ENCODE measurements at places on chromosomes 3 and 15. TPM values are rescaled to one million over a fixed set of nuclear protein-coding genes. Genes with fewer than 3 reads are reported as not detected.

Gene ANKDD1A
- 9.1 TPM for total RNA-seq

- H3K27ac ChIP-seq = no peak overlapping the region
- H3K4me3 ChIP-seq = no peak overlapping the region
- peaks cover 9% of the 10 kb centered on the region for H3K27me3 ChIP-seq
- H3K4me1 ChIP-seq = no peaks in the 10 kb centered on the region
Measured at GRCh38 chr3:34258271-34258998, 460.0 kb downstream of the PDCD6IP start.

Gene TMCO5A
- not detected for total RNA-seq

GRCh38 chr3:62101488-62101887, 271.9 kb downstream of the FEZF2 start:
- no peaks in the 10 kb centered on the region for H3K36me3 ChIP-seq
- no peak overlapping the region for H3K4me3 ChIP-seq
- no peak for DNase-seq
- no peaks in the 10 kb centered on the region for H3K4me1 ChIP-seq
- H3K27ac ChIP-seq = no peak overlapping the region
- H3K27me3 ChIP-seq = no peaks in the 10 kb centered on the region

Gene ABI3BP
- total RNA-seq = not detected

DNA sequence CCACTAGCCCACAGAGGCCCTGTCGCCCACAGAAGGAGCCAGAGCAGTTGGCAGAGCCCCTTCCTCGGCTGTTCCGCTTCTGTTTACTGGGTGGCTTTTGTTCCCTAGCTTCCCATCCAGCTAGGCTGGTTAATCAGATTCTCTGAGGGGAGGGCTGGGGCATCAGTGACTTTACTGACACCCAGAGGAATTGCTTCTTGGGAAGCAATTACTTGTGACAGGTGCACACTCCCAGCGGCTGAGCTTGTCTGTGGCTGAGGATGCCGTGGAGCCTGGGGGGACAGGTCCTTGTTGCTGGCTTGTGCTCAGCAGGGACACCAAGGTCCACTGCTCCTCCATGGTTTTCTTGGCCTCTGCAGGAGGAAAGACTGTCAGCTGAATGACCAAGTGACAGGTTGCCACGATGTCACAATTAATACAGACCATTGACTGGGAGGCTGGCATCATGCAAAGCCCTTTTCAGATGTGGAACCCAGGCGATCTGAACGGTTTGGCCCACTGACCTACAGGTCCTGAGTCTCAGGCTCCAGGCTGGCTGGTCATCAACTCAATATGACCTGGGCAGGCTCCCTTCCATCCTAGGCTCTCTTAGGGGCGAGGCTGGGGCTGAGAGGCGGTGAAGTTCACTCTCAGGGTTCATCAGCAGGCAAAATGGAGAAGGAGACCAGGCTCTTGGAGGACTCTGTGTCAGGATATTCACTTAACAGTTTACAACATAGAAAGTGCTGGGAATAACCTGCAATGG, 31.8 kb upstream of the SFMBT1 start:
- H3K27me3 ChIP-seq = no peaks in the 10 kb centered on the region
- H3K36me3 ChIP-seq = no peaks in the 10 kb centered on the region
- no peak overlapping the region for H3K4me3 ChIP-seq
- no peak for DNase-seq
- H3K27ac ChIP-seq = no peak overlapping the region

GRCh38 chr3:123449102-123449996, 459 bp upstream of the ADCY5 start:
- no peak overlapping the region for H3K27ac ChIP-seq
- H3K36me3 ChIP-seq = no peaks in the 10 kb centered on the region
- no peaks in the 10 kb centered on the region for H3K4me1 ChIP-seq
- no peak for DNase-seq
- no peak overlapping the region for H3K4me3 ChIP-seq

DNA sequence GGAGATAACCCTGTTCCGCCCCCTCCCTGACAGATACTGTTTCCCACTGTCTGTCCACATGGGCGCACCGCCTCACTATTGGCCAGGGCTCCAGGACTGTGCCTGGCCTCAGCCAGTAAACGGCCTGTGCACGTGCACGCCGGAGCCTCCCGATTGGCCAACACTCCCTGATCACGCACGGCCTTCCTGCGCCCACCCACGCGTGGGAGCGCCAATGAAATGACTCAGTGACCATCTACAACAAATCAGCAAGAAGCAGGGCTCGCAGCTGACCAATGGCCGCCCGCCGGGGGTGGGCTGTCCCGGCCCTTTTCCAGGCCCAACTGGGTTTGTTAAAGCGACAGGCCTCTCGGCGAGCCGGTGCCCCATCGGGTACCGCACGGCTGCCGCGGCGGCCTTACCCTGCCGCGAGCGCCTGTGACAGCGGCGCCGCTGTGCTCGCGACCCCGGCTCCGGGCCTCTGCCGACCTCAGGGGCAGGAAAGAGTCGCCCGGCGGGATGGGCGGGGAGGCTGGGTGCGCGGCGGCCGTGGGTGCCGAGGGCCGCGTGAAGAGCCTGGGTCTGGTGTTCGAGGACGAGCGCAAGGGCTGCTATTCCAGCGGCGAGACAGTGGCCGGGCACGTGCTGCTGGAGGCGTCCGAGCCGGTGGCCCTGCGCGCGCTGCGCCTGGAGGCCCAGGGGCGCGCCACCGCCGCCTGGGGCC, at the start of gene ARRDC4:
TSS of gene ARRDC4 (plus strand) at position 340 of the 703 bp plus-strand sequence. CDS start at position 499, 159 bp downstream.
- H3K4me1 ChIP-seq = peaks cover 14% of the 10 kb centered on the region
- H3K36me3 ChIP-seq = no peaks in the 10 kb centered on the region
- peak; percentile 98 for DNase-seq
- peaks cover 5% of the 10 kb centered on the region for H3K27me3 ChIP-seq
- peak within 1 kb of the TSS; percentile 74 for H3K4me3 ChIP-seq
- H3K27ac ChIP-seq = peak within 1 kb of the TSS; percentile 68

Measured in activated CD8-positive, alpha-beta T cell treated with anti-CD3 and anti-CD28 coated beads, Interleukin-2, amount 10 ng/mL, durations not matched to agents 7 days and 5 days (primary cell).